ENCODE measurements at places on chromosomes 2 and 18. TPM values are rescaled to one million over a fixed set of nuclear protein-coding genes. Genes with fewer than 3 reads are reported as not detected.

Gene STAT4
- not detected for total RNA-seq

Gene FSIP2
- 9.2 TPM for total RNA-seq

GRCh38 chr18:56221195-56222065, 417.0 kb downstream of the TXNL1 start:
- no peak overlapping the region for H3K27ac ChIP-seq
- no peaks in the 10 kb centered on the region for H3K4me1 ChIP-seq
- H3K27me3 ChIP-seq = no peaks in the 10 kb centered on the region
- H3K4me3 ChIP-seq = no peak overlapping the region
- no peaks in the 10 kb centered on the region for H3K36me3 ChIP-seq
- DNase-seq = no peak

- no peaks in the 10 kb centered on the region for H3K4me1 ChIP-seq
- no peaks in the 10 kb centered on the region for H3K27me3 ChIP-seq
- H3K27ac ChIP-seq = no peak overlapping the region
- DNase-seq = no peak
- no peaks in the 10 kb centered on the region for H3K36me3 ChIP-seq
These were observed 37.2 kb upstream of the THOC1 start for GRCh38 chr18:305003-305501.

DNA sequence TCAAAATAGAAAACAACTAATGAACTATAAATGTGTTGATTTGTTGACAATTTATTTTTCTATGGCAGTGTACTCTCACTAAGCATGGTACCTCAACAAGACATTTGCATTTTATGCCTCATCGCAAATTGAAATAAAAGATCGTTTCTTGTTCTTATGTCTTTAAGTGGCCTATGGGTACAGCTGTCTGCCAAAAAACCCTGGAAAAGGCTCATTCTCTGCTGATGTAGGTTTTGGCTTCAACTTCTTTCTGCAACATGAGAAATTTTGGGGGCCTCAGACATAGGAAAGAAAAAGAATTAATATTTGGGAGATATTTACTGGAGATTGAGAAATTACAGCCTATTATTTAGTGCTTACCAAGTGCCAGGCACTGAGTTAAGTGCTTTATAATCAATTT, 205.1 kb upstream of the DPP10 start:
- H3K4me3 ChIP-seq = no peak overlapping the region
- H3K27ac ChIP-seq = no peak overlapping the region
- H3K4me1 ChIP-seq = no peaks in the 10 kb centered on the region
- H3K27me3 ChIP-seq = no peaks in the 10 kb centered on the region
- no peak for DNase-seq

GRCh38 chr2:25806941-25807340, 71.3 kb downstream of the ASXL2 start:
- no peak overlapping the region for H3K27ac ChIP-seq
- no peak overlapping the region for H3K4me3 ChIP-seq
- DNase-seq = no peak
- H3K36me3 ChIP-seq = peaks cover 10% of the 10 kb centered on the region

GRCh38 chr2:30448308-30448707, 1.3 kb downstream of the LCLAT1 start:
- DNase-seq = no peak
- H3K36me3 ChIP-seq = no peaks in the 10 kb centered on the region
- no peaks in the 10 kb centered on the region for H3K27me3 ChIP-seq
- H3K4me1 ChIP-seq = peaks cover 29% of the 10 kb centered on the region
- no peak overlapping the region for H3K4me3 ChIP-seq

Gene TCF7L1
- total RNA-seq = 2.9 TPM

GRCh38 chr2:17522303-17522702, 4.1 kb upstream of the RAD51AP2 start:
- no peak overlapping the region for H3K4me3 ChIP-seq
- H3K27ac ChIP-seq = no peak overlapping the region
- H3K36me3 ChIP-seq = no peaks in the 10 kb centered on the region
- no peaks in the 10 kb centered on the region for H3K4me1 ChIP-seq

Gene REG1A
- not detected for total RNA-seq

- H3K27ac ChIP-seq = no peak overlapping the region
- H3K36me3 ChIP-seq = no peaks in the 10 kb centered on the region
- no peak for DNase-seq
These were observed 36.7 kb downstream of the GALNT1 start for GRCh38 chr18:35618289-35618688.

DNA sequence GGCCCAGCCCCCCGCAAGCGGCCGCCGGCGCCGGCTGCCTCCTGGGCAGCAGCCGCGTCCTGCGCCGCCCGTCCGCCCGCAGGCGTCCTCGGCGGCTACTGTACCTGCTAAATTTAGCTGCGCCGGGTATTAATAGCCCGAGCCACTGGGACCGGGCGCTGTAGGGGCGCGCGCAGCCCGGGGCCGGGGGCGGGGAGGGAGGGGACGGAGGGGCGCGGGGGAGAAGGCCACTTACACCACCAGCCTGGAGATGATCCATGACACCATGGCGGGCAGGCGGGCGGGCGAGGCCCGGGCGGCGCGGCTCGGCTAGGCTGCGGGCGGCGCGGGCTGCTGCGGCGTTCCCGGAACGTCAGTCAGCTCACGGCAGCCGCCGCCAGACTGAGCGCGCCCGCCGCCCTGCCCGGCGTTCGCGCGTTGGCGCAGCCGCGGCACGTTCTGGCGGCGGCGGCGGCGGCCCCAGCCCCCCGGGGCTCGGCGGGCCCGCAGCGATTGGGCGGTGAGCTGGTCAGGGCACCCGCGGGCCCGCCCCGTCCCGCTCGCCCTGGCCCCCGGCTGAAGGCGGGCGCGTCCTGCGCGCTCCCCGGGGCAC, at the start of gene REEP1:
REEP1 (minus strand) TSS at position 383 of the 592 bp plus-strand sequence; CDS start at position 267, 116 bp downstream.
- H3K36me3 ChIP-seq = no peaks in the 10 kb centered on the region
- H3K27ac ChIP-seq = peak within 1 kb of the TSS; percentile 65
- DNase-seq = no peak
- no peaks in the 10 kb centered on the region for H3K4me1 ChIP-seq
- H3K4me3 ChIP-seq = peak within 1 kb of the TSS; percentile 65
- H3K27me3 ChIP-seq = peaks cover 68% of the 10 kb centered on the region

- H3K4me3 ChIP-seq = no peak overlapping the region
- peak overlapping the region; percentile 46 for H3K27ac ChIP-seq
- H3K4me1 ChIP-seq = peaks cover 49% of the 10 kb centered on the region
- no peaks in the 10 kb centered on the region for H3K36me3 ChIP-seq
- no peak for DNase-seq
These were observed 22.4 kb downstream of the FOSL2 start for GRCh38 chr2:28415010-28415409.

Gene TOGARAM2
- not detected for total RNA-seq

GRCh38 chr2:88027697-88028389, 11.5 kb upstream of the RNU2-63P start:
- H3K4me1 ChIP-seq = no peaks in the 10 kb centered on the region
- no peaks in the 10 kb centered on the region for H3K27me3 ChIP-seq
- H3K36me3 ChIP-seq = no peaks in the 10 kb centered on the region
- no peak overlapping the region for H3K27ac ChIP-seq

GRCh38 chr2:25035537-25036220, 6.2 kb upstream of the EFR3B start:
- no peaks in the 10 kb centered on the region for H3K36me3 ChIP-seq
- H3K4me3 ChIP-seq = no peak overlapping the region
- H3K27me3 ChIP-seq = no peaks in the 10 kb centered on the region
- no peak for DNase-seq
- H3K27ac ChIP-seq = no peak overlapping the region

Gene CERKL
- not detected for total RNA-seq

- H3K4me3 ChIP-seq = no peak overlapping the region
- no peaks in the 10 kb centered on the region for H3K27me3 ChIP-seq
- H3K4me1 ChIP-seq = no peaks in the 10 kb centered on the region
- no peak for DNase-seq
- H3K36me3 ChIP-seq = no peaks in the 10 kb centered on the region
- H3K27ac ChIP-seq = no peak overlapping the region
These were observed 118.9 kb downstream of the MMADHC start for GRCh38 chr2:149468636-149469035.

DNA sequence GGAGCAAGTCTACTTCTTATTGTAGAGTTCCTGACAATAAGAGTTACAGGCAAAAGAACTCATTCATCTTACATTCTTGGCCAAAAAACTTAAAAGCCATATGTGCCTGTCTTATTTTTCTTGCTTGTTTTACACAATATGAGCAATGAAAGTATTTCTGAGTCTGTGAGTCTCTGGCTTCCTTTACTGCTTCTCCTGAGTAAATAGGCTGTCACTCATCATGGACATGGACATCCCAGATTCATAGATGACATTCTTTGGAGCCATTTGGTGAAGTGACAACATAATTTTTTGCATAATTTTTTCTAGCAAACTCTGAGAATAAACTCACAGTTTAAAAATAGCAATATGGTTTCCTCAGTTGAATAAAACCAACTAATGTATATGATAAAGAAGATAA, 179.3 kb downstream of the SNTG2 start:
- no peaks in the 10 kb centered on the region for H3K4me1 ChIP-seq
- H3K27me3 ChIP-seq = no peaks in the 10 kb centered on the region
- H3K4me3 ChIP-seq = no peak overlapping the region
- DNase-seq = no peak

Gene IL36G
- total RNA-seq = not detected

- H3K4me3 ChIP-seq = no peak overlapping the region
- DNase-seq = no peak
- H3K27me3 ChIP-seq = no peaks in the 10 kb centered on the region
- H3K36me3 ChIP-seq = no peaks in the 10 kb centered on the region
These were observed 6.9 kb downstream of the CEP68 start for GRCh38 chr2:65062843-65063825.
